Uterus (tissue), 4 donors: ENCODE measurements at places on chromosomes 6 and 20. TPM values are rescaled to one million over a fixed set of nuclear protein-coding genes. Genes with fewer than 3 reads are reported as not detected.

Gene TBCC
- total RNA-seq: 18.9 TPM

Gene CTCFL
- total RNA-seq: not detected

Gene COL11A2
- 2.6 TPM for total RNA-seq

Gene ADAM33
- total RNA-seq: 84.7 TPM

Gene MUC22
- not detected for total RNA-seq

Gene SUMO4
- total RNA-seq: 15.3 TPM

Gene SLC13A3
- not detected for total RNA-seq

Gene PSORS1C2
- total RNA-seq: not detected

Gene FILIP1
- total RNA-seq: 4.7 TPM

Gene CLPSL2
- not detected for total RNA-seq

Gene OPN5
- total RNA-seq: not detected

- DNase-seq: no peak
Observed at GRCh38 chr6:14360565-14360964, 243.0 kb downstream of the CD83 start.

DNA sequence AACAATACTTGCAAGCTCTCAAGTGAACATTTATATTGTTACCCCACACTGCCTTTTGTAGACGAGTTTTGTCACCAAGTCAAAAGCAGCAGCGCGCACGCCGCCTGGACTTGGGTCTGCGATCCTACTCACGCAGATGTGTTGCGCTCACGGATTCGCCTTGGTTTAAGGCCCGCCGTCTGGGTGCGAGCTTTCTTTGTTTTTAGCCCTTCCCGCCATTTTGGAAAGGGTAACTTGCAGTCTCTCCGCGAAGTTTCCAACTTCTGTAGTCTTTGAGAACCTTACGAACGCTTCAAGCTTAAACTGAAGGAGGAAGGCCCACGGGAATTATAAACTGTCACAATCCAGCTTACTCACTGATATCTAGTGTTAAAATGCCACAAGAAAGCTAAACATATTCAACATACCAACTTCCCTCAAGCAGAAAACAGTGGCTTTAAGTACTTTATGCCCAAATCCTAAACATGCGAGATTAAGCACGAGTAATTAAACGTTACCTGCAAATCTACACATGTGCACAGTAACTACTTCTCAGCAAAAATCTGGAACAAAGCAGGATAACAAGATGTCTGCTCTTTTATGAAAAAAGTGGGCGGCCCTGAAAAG is 80.4 kb upstream of the BTN3A2 start:
- peak; percentile 69 for DNase-seq

- DNase-seq: no peak
Observed at GRCh38 chr20:32664678-32665159, 9.0 kb downstream of the C20orf203 start.

GRCh38 chr6:87742106-87742505 is 40.1 kb upstream of the AKIRIN2 start:
- DNase-seq: no peak

- no peak for DNase-seq
Observed at GRCh38 chr6:54366667-54367327, 58.6 kb downstream of the TINAG start.

GRCh38 chr20:50904067-50904570 is 27.1 kb downstream of the ADNP start:
- no peak for DNase-seq

GRCh38 chr6:169986848-169987498 is 235.6 kb downstream of the ERMARD start:
- no peak for DNase-seq

DNA sequence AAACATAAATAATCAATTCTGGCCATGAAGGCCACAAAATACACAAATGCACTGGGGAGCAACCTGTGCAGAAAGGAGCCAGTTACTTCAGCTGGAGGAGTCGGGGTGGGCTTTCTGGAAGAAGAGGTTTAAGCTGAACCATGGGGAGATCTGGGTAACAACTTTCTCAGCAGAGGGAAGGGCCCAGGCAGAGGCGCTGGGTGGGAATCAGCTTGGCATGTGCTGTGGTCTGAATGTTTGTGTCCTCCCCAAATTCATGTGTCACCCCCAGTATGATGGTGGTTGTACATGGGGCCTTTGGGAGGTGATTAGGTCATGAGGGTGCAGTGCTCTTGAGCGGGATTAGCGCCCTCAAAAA is 107.9 kb downstream of the SYCP2 start:
- DNase-seq: no peak

DNA sequence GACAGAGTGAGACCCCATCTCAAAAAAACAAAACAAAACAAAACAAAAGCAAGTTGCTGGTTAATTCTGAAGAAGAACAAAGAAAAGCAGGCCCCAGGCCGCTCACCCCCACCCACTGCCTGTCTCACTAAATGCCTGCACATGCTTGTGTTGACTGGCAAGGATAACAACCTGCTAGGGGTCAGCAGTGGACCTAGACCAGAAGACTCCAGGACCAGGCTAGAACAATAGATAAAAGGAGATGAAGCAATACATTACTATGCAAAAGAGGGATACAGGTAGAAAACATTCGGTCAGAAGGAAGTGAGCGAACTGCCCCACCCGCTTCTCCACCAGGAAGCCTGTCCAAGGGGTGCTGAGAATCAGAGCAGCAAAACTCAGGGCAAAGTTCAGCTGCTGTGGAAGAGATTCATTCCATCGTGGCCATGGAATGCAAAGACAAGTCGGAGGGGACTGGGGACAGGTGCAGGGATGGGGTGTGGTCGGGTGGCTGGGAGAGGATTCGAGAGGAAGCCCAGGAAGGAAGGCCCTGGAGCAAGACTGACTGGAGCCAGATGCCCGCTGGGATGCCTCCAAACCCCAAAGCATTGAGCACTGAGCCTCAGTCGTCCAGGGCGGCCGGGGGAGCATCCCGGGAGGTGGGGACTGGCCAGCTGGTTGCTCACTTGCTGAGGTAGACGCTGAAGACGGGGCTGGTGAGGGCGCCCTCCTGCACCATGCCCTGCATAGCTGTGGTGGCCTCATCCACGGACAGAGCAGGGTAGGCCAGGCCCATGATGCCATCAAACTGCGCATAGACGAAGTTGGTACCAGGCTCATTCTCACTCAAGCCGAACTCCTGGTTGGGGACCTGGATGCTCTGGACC is 5.3 kb downstream of the PGC start:
- no peak for DNase-seq

GRCh38 chr20:8526610-8527009 is 394.5 kb downstream of the PLCB1 start:
- no peak for DNase-seq

DNA sequence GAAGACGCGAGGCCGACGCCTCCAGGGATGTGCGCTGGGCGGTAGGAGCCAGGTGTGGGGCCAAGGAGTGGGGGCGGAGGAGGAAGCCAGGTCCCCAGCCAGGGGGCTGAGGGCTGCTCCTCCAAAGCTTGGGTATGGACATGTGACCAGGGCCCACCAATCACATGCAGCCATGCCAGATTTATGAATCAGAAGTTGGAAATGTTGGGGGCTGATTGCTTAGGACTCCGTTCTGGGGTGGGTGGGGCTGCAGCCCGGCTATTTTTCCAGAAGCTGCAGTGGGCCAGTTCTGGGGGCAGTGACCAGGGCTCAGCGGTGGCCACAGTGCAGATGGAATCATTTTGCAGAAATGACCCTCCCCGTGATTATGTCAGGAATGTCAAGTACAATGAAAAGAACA is 96.0 kb downstream of the CEBPB start:
- DNase-seq: peak; percentile 94

DNA sequence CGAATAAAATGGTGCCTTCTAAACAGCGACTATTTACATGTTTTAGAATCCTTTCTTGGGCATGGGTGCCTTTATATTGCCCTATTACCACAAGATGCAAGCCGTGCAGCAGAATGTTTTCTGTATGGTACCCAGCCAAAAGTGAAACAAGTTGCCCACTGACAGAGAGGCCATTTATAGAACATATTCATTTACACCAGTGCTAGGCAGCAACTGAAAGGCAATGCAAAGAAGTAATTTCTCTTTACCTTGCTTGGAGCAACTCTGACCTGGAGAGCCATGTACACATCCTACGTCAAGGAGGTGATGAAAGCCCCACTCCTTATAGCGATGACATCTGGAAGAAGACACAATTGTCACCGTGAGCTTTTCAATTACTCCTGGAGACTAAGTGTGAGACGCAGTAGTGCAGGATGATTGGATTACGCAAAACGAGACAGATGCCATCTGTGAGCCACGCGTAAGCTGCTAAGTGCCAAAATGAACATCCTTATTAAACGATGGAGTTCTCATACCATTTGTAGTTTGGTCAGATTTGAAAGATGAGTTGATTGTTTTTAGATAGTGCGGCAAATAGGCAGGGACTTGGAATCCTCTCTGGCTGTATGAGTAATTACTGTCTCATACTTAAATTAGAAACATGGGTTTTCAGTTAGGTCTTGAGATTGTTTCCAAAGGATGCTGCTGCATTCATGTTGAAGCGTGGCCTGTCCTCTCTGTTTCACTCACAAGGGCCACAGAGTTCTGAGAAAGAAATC is at the start of gene TMEM244:
TSS of gene TMEM244 (minus strand) at position 408 of the 758 bp plus-strand sequence. CDS start at position 281, 127 bp downstream.
- no peak for DNase-seq

- DNase-seq: no peak
Observed at GRCh38 chr6:1600764-1601157, 9.0 kb upstream of the FOXC1 start.

DNA sequence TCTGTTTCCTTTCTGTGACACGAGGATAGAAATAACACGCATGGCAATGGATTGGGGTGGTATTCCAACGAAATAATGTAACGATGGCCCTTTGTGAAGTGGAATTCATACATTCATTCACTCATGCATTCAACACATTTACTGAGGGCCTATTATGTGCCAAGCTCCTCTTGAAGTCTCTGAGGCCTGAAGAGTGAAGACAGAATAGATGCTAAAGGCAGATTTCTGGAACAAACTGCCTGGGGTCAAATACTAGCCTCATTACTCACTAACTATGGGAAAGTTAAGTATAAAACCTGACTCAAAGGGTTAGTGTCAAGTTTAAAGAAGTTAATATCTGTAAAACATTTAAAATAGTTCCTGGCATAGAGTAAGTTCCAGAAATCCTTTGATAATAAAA is 279.6 kb upstream of the SULF2 start:
- no peak for DNase-seq

DNA sequence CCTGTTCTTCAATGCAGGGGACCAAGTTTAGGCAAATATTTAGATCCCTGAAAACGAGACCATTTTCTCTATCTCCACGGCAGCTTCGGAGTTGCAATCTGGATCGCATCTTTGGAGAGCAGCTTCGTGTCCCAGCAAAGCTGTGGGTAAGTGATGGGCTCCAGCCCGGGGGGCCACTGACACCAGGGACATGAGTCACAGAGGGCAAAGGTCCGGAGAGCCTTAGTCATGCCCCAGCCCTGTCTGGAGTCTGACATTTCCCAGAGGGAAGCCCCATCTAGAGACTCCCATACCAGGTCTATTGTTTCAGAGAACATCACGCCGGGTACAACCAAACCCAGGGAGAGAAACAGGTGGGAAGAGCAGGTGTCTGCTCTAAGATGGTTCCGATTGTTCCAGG is 95.9 kb downstream of the NFATC2 start:
- DNase-seq: peak; percentile 69

GRCh38 chr20:62132421-62132820 is 10.1 kb downstream of the LSM14B start:
- no peak for DNase-seq

- no peak for DNase-seq
Observed at GRCh38 chr20:37343212-37343993, 2.5 kb upstream of the SRC start.

DNA sequence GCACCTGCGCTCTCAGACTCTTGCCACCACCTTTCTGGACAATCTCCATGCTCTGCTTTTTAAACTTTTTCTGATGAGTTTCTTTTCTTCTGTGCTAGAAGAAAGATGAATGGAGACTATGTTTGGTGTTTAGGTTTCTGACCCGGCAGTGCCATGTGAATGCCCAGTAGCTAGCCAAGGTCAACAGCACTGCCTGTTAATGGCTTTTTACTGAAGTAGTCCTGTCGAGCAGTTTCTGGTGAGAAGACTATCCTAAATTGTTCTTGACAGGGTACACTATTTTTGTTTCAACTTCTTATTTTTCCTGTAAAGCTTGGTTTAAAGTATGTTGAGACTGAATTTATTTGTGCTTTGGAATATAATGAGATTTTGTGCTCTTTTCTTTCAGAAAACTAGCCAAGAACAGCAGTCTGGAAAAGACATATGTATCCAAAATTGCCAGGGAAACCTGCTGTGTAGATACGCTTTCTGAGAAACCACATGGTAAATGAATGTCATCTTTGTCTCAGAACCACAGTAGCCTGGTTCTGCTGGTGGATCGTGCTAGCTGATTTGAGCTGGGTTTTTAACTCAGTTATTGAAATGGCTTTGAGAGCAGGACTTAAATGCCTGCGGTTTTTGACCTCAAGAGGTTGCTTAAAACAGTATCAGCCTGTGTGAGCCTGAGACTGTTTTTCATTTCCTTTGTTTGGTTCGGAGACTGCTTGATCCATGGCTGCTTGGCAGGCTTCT is 48.1 kb downstream of the KCNS1 start:
- DNase-seq: no peak

DNA sequence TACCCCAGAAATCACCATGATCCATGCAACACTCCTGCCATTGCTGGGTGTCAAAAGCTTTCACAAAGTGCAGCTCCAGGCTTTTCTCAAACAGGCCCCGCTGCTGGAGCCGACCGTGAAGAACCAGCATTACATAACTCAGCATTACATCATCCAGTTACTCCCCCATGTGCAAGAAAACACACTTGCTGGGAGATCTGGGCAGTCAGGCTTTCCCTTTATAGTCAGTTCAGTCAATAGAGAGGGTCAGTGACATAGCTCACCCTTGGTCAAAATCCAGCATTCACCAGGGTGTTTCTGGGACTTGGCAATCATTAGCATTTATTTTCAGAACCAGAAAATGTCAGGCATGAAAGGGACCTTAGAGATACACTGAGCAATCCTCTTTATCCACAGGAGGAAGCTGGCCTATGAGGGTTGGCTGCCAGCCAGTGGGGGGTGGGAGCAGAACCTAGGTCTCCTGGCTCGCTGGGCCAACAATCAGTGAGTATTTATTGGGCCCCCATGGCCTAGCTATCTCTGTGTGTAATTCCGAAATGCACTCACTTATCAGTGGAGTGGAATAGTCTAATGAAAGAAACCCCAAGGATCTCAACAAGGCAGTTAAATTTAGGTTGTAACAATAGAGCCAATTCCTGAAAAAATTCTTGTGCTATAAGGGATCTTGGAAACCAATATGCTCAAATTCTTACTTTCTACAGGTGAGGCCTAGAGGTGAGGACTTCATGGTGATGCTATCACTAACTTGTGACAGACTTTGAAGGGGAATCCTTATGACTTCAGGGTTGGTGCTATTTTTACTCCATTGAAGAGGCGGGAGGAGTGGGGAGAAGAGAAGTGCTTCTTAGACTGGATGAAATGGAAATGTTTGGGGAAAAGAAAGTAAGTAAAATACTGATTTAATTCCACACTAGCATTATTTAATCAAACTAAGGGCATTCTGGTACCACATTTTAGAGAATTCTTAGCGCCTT is 54.6 kb downstream of the LYRM4 start:
- peak; percentile 81 for DNase-seq

- no peak for DNase-seq
Observed at GRCh38 chr6:84466511-84466910, 239.1 kb upstream of the CEP162 start.

- no peak for DNase-seq
Observed at GRCh38 chr6:41630946-41631345, 7.3 kb upstream of the MDFI start.

DNA sequence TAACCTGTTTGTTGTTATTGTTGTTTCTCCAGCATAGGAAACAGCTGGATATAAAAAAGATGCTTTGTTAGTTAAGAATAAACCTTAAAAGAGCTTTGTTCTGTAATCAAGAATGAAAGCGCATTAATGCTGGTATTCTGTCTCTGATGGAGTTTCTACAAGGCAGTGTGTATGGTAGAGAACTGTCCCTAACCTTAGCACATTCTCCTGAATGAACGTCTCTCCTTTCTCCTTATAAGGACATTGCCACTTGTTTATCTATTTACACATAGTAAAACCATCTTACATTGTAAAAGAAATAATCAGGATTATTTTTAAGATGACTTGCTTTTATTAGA is 33.8 kb upstream of the LCA5 start:
- no peak for DNase-seq
